ENCODE measurements at places on chromosomes 3 and 15.

GRCh38 chr15:47675735-47676134 lies 41.6 kb upstream of the SEMA6D start:
- DNase-seq, result no peak

- no peak for DNase-seq
Observed at GRCh38 chr3:177883957-177884356, 652.3 kb upstream of the KCNMB2 start.

DNA sequence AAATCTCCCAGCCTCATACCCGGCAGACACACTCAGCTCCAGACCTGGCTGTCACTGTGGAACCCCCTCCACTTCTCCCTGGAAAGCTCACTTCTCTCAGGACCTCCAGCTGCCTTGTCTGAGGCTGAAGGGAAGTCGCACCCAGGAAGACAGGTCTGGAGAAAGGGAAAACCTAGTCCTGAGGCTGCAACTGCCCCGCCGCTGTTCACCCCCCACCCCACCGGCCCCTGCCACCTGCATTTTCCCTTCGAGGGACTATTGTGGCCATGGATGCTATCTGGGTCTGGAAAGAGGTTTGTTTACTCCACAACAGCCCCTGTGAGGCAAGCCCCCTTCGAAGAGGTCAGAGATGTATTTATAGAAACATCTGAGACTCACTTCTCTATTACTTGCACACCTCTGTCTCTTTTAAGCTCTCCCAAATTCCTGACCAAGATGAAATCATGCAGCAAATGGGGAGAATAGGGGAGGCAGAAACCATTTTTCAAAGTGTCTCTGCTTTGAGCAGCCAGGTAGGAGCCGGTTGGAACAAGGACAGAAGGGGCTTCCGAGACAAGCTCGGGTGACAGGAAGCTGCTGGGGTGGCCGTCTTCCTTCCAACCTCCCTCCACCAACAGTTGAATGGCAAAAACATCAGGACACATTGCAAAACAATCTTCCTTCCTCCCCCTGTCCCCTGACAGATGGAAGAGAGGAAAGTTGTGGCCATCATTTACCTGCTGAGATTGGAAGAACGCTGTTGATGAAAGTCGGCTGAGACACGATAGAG lies 518 bp downstream of the COLQ start:
- no peak for DNase-seq

DNA sequence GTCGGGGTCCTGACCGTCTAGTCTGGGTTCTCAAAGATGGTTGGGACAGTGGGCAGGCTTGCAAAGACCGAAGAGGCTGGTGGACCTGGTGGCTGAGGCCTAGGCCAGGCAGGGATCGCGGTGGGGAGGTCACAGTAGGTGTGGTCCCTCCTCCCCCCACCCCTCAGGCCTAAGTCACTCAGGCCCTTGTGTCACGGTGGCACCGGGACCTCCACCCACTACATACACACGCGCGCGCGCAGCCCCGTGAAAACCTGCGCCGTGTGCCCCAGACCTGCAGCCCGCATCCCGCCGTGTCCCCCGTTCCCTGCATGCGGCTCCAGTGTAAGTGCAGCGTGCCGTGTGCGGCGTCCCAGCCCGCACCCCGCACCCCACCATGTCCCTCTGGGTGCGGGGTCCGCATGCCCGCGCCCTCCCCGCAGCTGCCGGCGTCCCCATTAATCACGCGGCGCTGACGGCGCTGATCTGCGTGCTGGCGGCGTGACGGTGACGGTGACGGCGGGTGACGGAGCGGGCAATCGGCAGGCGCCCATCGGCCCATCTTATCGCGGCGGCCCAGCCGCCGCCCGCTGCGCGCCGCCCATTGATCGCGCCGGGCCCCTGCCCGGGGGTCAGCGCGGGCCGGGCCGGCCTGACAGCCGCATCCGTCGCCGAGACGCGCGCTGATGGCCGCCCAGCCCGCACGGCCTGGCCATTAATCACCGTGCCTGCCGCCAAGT lies 24.4 kb downstream of the SEC61A1 start:
- DNase-seq, result no peak

- DNase-seq, result no peak
Observed at GRCh38 chr15:29518442-29518841, 248.8 kb upstream of the NSMCE3 start.

DNA sequence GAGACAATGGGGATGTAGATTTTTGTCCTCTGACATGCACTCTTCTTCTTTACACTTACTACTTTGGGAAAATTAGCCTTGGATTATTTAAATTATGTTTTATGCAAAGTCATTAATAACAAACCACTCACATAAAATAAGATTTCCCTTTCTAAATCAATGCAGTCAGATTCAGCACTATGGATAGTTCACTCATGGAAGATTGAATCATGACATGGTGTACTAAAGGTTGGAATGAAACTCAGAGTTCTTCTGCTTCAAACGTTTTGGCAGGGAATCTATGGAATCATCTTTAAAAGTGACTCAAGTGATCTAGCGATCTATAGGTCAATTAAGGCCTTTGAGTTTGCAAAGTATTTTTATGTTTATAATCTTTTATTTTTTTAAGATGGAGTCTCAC lies 154.3 kb downstream of the KCNMB2 start:
- no peak for DNase-seq

GRCh38 chr3:72839057-72839456 lies 9.2 kb downstream of the SHQ1 start:
- no peak for DNase-seq

DNA sequence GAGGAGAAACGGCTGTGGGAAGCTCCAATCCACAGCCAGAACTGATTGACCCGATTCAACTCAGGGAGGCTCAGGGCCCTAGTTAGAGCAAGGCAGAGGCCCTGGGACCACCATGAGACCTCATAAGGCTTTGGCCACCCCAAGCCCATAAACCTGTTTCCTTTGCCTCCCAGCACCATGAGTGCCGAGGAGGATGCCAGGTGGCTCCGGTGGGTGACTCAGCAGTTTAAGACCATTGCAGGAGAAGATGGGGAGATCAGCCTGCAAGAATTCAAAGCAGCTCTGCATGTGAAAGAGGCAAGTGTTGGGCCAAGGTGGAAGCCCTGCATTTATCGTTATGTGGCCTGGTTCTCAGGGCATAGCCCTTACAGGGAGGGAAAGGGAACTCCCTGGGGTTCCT lies 11.9 kb downstream of the NOX5 start:
- DNase-seq, result no peak

- no peak for DNase-seq
Observed at GRCh38 chr3:28649266-28649665, 300.6 kb upstream of the AZI2 start.

- no peak for DNase-seq
Observed at GRCh38 chr3:187878772-187879518, 133.7 kb upstream of the BCL6 start.

GRCh38 chr3:100932491-100932890 lies 60.7 kb downstream of the ABI3BP start:
- no peak for DNase-seq

DNA sequence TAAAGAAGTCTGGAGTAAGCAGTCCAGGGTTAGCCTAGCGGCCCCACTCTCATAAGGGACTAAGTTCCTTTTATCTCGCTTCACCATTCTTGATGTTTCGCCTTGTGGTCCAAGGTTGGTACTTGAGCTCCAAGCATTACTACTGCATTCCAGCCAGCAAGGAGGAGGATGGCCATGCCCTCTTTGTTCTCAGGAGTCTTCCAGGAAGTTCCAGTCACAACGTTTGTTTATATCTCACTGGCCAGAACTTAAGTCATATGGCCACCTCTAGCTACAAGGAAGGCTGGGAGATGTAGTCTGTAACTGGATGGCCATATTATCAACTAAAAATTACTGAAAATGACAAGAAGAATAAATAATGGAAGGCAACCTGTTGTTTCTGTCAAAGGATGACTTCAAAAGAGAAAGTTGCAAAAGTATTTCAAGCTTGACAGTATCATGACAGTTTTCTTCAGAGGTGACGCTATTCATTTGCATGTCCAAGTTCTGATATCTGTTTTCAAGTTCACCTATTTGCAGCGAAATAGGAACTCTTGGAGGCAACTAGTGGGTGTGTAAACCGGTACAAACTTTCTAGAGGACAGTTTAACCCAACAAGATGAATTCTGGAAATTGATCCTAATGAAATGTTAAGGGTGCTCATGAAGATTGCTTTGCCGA lies 118.6 kb downstream of the PGPEP1L start:
- no peak for DNase-seq

DNA sequence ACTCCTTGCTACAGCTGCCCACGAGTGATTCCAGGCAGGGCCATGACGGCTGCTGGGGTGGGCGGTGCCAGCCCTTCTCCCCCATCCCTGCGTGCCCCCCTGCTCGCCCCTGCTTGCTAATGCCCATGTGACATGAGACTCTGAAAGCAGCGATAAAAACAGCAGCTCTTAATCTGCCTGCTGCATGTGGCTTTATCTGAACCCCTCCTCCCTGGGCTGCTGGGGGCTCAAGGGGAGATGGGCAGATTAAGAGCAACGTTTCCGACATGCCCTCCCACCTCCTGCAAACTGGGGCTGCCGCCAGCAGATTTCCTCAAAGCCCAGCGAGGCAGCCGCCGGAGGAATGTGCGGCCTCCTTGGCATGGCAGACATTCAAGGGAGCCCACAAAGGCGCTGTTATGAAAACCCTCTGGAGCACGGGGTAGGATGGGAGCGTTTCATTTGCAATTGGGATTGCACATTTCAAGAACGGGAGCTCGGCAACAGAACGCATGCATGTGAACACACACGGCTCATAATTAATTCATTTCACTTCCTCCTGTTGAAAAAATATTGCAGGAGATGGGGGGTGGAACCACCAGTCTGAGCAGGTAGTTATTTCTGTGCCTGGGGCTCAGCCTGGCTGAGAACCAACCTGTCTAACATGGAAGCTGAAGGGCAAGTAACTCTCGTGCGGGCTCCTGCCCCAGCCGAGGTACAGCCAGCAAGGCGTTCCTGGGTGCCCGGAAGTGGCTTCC lies 504.2 kb upstream of the PROK2 start:
- DNase-seq, result no peak

- no peak for DNase-seq
Observed at GRCh38 chr3:28743831-28744230, 395.2 kb upstream of the AZI2 start.

- peak; percentile 27 for DNase-seq
Observed at GRCh38 chr15:74793135-74794028, 11.5 kb downstream of the CSK start.

DNA sequence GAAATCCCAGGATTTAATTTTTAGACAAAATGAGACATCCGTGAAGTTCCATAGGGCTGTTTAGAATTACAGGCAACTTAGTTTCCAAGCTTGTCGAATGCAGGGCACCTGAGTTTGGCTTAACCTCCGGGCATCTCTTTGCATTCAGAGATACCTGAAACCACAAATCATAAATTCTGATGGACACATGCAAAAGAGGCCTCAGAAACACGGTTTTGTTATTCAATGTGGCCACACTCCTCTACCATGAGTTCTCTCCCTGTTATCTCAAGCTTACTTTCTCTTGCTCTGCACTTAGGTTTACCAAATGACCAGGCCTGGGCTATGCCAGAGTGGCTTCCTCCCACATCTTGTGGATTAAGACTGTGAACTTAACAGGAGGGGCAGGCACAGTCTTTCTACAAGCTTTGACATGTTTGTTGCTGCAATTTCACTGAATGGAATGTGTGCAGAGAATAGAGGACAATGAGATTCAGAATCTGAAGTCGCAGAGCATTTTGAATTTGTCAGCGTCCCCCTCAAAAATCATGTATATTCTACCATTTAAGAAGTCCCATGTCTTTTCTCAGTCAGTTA lies 137.7 kb downstream of the TPRG1 start:
- no peak for DNase-seq

GRCh38 chr15:99732751-99733267 lies 428 bp downstream of the LYSMD4 start:
- DNase-seq, result no peak

- no peak for DNase-seq
Observed at GRCh38 chr15:78938658-78939488, 6.0 kb downstream of the CTSH start.

GRCh38 chr3:44478055-44478468 lies 592 bp upstream of the ZNF445 start:
- DNase-seq, result no peak

DNA sequence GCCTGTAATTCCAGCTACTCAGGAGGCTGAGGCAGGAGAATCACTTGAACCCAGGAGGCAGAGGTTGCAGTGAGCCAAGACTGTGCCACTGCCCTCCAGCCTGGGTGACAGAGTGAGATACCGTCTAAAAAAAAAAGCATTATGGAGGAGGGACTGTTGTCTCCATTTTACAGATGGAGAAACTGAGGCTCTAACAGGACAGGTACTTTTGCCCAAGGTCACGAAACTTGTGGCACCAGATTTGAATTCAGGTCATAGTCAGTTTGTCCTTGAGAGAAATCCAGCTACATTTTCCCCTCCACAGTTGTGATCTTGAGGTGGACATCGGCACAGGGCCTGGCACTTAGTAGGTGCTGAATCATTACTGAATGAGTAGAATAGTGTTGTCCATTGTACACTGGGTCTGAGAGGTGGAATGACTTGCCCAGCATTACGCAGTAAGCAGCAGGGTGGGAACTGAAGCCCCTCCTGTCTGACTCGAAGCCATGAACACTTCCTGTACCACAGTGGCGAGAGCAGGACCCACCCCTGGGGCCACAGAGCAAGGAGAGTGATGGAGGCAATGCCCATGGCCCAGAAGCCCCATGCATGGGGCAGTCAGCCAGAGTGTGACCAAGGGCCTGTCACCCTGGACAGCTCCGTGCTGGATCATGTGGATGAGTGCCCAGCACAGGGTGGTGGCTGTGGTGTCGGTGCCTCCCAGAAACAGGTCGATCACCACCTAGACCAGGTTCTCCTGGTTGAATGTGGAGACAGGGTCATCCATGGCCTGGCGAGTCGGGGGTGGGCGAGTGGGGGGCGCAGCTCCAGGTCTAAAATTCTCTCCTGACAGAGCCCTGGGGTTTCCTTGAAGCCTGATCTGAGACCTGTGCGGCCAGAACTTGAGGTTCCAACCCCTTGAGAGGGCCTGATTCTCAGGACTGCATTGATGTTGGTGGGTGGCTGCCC lies 20.4 kb upstream of the PARL start:
- no peak for DNase-seq

GRCh38 chr3:113242096-113242581 lies 30.8 kb downstream of the BOC start:
- peak; percentile 42 for DNase-seq

DNA sequence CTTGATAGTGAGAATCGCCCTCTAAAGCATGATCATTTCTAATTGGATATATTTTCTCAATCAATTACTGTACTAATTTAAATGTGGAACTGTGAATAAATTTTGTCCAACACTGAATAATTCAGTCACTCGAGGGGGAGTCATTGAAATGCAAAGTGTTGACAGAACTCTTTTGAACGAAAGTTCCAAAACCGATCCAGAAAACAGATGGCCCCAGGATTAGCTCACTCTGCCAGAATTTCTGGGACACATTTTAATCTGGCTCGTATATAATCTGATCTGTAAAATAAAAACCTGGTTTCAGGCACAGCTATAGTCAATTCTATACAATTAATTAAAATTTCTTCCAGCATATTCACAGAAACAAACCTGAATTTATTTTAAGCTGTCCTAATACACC lies 580.4 kb downstream of the ROBO1 start:
- DNase-seq, result no peak

DNA sequence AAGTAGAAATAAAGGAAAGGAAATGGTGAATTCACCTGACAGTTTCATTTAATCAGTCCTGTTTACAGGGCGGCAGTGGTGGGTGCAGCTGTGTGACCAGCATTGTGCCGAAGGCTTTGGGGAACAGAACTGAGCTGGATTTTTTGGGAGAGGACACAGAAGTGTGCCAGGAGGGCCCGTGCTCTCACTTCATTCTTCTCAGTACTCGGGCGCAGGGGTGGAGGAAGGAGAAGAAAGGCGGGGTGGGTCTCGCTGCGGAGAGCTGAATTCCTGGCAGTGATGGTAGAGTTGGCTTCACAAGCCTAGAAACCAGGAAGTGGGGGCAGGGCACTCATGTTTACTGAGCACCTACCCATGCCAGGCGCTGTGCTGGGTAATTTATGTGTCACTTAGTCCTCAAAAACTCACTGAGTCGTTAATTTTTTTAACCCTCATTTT lies 64.6 kb downstream of the CRTC3 start:
- peak; percentile 31 for DNase-seq
